ENCODE measurements at places on chromosomes 6 and 20.

GRCh38 chr6:135534773-135535380 is 37.3 kb upstream of the AHI1 start:
- DNase-seq = no peak

DNA sequence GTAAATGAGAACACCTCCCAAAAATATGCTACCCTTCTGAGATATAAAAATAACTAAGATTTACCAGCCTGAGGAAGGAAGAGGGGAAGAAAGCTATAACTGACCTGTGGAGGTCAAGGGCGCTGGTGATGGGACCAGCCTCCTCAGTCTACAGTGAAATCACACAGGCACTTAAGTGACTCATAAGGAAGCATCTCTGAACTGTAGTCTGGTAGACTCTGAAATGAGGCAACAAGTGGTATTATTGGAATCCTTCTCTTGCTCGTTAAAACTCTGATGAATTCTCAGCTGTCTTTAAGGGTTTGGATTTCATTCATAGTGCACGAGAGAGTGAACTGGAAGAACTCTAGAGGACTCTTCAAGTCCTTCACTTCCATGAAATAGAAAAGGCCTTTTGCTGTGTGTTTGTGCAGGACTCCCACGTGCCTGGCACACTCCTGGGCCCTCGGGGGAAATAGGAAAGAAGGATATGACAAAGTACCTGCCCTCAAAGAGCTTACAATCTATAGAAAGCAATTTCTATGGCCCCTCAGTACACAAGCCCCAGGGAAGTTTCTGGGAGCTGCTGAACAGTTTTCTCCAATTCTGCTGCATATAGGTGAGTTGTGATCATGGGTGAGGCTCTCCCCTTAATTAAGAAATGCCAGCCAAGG is 231.8 kb upstream of the RREB1 start:
- DNase-seq = no peak

GRCh38 chr6:53009056-53009455 is 14.0 kb upstream of the GSTA4 start:
- no peak for DNase-seq

GRCh38 chr6:131779304-131779703 is 28.5 kb upstream of the ENPP1 start:
- DNase-seq = no peak

- no peak for DNase-seq
These were observed 11.3 kb downstream of the IL17F start for GRCh38 chr6:52233005-52233404.

- no peak for DNase-seq
These were observed 1.3 kb downstream of the TAP1 start for GRCh38 chr6:32852018-32852843.

GRCh38 chr20:38106461-38106860 is 58.6 kb downstream of the TGM2 start:
- no peak for DNase-seq

- no peak for DNase-seq
These were observed 139.5 kb upstream of the BEND6 start for GRCh38 chr6:56815436-56815835.

- DNase-seq = no peak
These were observed 68.2 kb downstream of the RTN4IP1 start for GRCh38 chr6:106560996-106561685.

All from 8988T (cell line).